ENCODE measurements at places on chromosomes 1 and 21. TPM values are rescaled to one million over a fixed set of nuclear protein-coding genes. Genes with fewer than 3 reads are reported as not detected.

Gene KMO
- total RNA-seq = not detected

Gene F13B
- total RNA-seq = not detected

Gene FAM131C
- total RNA-seq = 0.57 TPM

Gene BCL2L15
- 0.69 TPM for total RNA-seq

Gene AIRE
- not detected for total RNA-seq

Gene RSPO1
- not detected for total RNA-seq

Gene FAM72A
- total RNA-seq = 32.3 TPM

Gene ASTN1
- total RNA-seq = not detected

Gene DNAJC16
- total RNA-seq = 18.8 TPM

Gene GJA8
- total RNA-seq = not detected

Gene ACTL8
- not detected for total RNA-seq

Gene NBPF6
- 0.13 TPM for total RNA-seq

Gene C1orf87
- not detected for total RNA-seq

Gene G0S2
- total RNA-seq = 509 TPM

Gene OLFM3
- not detected for total RNA-seq

Gene TMEM269
- 0.29 TPM for total RNA-seq

Gene GBP6
- 0.65 TPM for total RNA-seq

Gene ADAMTS4
- total RNA-seq = 0.23 TPM

Gene MAP10
- 3.3 TPM for total RNA-seq

Gene ARHGEF2
- 222 TPM for total RNA-seq

Gene ERI3
- 55.4 TPM for total RNA-seq

Gene PYHIN1
- 19.5 TPM for total RNA-seq

Gene FCRL2
- total RNA-seq = not detected

Gene TLR5
- total RNA-seq = not detected

Gene REG4
- 0.78 TPM for total RNA-seq

Gene OXCT2
- 1.6 TPM for total RNA-seq

Gene TTC39A
- total RNA-seq = 0.12 TPM

Gene RHBDL2
- not detected for total RNA-seq

Gene MRPL37
- 145 TPM for total RNA-seq

Gene KRTAP21-2
- not detected for total RNA-seq

Gene TPTE
- not detected for total RNA-seq

Gene LCE2A
- total RNA-seq = not detected

Gene IQCC
- total RNA-seq = 6.0 TPM

Gene FMO4
- total RNA-seq = 1.5 TPM

Gene CCDC24
- total RNA-seq = 2.7 TPM

Gene KLHDC8A
- total RNA-seq = not detected

Gene CD2
- total RNA-seq = 651 TPM

Gene PGLYRP3
- not detected for total RNA-seq

Gene PDPN
- not detected for total RNA-seq

Gene PARK7
- total RNA-seq = 425 TPM

Gene FCRL6
- not detected for total RNA-seq

Gene HSD3B2
- not detected for total RNA-seq

Gene CRABP2
- 1.4 TPM for total RNA-seq

Gene SPRR2G
- total RNA-seq = not detected

Gene COL6A1
- total RNA-seq = 0.42 TPM

Gene GBP3
- total RNA-seq = 12.0 TPM

Gene UROD
- total RNA-seq = 79.9 TPM

Gene SH2D2A
- total RNA-seq = 283 TPM

Gene SLC37A1
- 21.9 TPM for total RNA-seq

Gene SPRR2F
- not detected for total RNA-seq

Data from activated T-helper 1 cell treated with anti-CD3 and anti-CD28 coated beads, Interleukin-12 subunit alpha, Interleukin-12 subunit beta, Interleukin-2, Interleukin-4 antibody, amounts not matched to agents 30 ng/mL and 10 ng/mL and 1 ng/mL, durations not matched to agents 14 hours and 24 hours and 36 hours (primary cell).